ENCODE measurements at places on chromosomes 2 and 18.

GRCh38 chr18:77223221-77223639 lies 26.4 kb upstream of the GALR1 start:
- DNase-seq: peak; percentile 33

GRCh38 chr2:109351164-109351756 lies 222.3 kb downstream of the SH3RF3 start:
- no peak for DNase-seq

- no peak for DNase-seq
Observed at GRCh38 chr2:64605026-64605471, 48.7 kb downstream of the SERTAD2 start.

DNA sequence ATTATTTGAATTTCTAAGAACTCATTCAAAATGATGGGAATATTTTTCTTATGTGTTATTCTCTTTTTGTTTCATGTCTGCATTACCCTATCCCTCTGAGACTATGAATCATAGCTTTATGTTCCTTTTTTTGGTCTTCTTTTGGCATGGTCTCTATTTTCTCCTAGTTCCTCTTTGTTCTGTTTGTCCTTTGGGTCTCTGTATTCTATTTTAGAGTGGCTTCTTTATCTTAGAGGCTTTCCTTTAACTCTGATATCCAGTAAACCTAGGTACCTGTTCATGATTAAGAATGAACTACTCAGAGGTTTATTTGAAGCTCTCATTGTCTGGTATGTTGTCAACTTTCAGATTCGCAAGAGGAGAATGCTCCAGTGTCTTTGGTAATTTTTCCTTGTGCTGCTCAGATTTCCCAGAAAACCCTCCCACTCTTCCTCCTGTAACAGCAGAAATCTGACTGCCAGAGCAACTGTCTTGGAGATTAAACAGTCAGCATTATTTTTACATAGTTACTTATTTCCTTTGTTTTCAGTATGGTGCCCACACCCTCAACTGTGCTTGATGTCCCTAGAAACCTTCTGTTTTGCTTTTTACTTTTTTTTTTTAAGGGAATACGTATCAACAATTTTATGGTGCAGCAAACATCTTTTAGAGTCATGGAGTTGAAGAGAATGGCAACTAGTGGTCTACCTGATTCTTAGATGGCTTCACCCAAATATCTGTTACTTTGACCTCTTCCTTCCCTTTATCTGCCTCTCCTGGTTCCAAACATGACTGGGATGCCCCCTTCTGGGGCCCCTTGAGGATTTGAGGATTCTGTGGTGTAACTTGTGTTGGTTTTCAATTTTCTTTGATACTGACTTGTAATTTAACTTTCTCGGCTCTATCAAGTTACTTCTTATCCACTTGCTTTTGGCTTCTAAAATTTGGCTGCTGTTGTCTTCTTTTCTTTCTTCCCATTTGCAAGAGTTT lies 92.0 kb downstream of the DPP10 start:
- no peak for DNase-seq

DNA sequence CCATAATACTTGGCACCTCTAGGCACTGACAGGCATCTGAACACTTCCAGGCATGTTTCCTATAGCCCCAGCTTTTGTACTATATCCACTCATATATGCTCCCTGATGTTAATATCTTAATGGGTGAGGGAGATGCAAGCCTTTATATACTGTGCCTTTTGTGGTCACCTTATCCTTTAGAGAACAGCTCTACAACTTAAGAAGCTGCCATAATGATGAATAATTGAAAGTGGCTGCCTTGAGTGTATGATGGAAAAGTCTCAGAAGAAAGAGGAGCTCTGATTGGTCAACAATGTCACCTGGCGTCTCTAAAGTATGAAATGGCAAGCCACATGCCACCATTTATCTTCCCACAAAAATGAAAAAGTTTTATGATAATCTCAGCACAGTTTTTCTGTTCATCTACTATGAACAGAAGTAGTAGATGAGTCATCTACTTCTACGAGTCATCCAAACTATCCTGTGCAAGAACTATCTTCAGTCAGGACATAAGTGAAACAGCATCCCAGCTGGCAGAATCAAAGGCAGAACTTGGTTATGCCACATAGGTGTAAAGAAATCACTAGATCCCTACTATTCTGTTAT lies 997.9 kb upstream of the CELF4 start:
- DNase-seq: no peak

- no peak for DNase-seq
Observed at GRCh38 chr2:56132138-56132537, 51.7 kb upstream of the CCDC85A start.

GRCh38 chr2:137799600-137799999 lies 164.7 kb upstream of the HNMT start:
- DNase-seq: no peak

DNA sequence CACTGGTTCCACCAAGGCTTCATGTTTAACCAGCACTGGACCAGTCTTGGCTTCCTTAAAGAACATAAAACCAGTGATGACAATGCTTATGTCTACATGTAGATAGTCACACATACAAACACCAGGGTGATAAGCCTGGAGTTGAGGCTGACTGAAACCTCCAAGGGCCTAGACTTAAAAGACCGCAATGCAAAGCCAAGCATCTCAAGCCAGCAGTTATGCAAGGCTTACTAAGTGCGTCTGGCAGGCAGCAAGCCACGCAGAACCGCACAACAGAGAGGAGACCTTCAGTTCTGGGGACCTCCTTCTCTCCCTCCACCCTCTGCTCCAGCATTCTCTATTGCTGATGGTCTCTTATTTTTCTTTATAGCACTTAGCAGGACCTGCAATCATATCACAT lies 63.2 kb upstream of the ACAA2 start:
- no peak for DNase-seq

GRCh38 chr2:41644936-41645335 lies 402.9 kb upstream of the PKDCC start:
- no peak for DNase-seq

DNA sequence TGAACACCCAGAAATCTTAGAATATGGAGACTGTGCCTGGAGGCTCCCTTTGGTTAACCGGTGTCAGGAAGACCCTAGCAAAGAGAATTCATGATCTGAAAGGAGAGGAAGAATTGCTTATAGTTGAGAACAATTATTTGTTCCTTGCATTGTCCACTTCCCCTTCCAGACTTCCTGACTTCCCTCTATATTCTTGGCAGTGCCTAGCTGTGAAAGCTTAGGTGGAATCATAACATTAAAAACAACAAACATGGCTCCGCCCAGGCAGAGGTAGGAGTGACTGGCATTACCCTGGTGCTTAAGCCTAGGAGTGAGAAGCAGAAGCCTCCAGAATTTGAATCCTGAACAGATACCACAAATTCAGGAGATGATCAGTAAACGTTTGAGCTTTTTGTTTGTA lies 1.9 kb downstream of the TTL start:
- no peak for DNase-seq

DNA sequence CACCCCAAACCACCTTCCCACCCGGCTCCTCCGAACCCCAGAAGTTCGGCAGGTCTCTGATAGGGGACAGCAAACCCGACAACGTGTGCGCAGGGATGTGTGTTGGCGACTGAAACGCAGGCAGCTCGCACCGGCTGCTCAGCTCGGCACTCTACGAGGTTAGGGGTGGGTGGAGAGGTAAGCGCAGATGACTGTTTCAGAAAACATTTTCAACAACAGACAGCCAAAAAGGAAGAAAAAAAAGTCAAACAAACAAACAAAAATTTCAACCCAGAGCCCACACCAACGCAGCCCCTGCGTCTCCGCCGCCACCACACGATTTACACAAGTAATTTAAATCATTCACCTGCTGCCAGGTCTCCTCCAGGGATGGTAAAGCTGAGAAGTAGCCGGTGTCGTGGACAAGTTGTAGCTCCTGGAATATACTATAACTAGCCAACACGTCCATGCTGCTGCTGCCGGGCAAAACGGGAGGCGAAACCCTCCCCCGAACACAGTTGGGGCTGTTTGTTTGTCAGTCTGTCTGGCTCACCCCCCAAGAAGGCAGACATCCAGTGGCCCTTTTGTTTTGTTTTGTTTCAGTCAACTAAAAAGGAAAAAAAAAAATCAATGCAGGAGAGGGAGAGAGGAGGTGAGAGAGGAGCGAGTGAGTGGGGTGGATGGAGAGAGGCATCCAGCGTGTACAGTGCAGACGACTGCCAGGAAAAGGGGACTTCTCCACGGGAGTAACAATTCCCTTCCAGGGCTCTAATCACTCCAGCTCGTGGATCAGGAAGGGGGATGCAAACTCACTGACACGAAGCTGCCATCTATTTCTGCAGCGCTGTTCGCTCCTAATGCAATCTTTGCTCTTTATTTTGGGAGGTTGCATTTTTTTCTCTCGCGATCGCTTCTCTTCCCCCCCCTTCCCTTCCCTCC lies at the start of gene KLF7:
TSS of gene KLF7 (minus strand) at position 828 of the 918 bp plus-strand sequence. CDS start at position 448, 380 bp downstream.
- DNase-seq: no peak

GRCh38 chr2:225328192-225328591 lies 71.3 kb upstream of the NYAP2 start:
- DNase-seq: no peak

DNA sequence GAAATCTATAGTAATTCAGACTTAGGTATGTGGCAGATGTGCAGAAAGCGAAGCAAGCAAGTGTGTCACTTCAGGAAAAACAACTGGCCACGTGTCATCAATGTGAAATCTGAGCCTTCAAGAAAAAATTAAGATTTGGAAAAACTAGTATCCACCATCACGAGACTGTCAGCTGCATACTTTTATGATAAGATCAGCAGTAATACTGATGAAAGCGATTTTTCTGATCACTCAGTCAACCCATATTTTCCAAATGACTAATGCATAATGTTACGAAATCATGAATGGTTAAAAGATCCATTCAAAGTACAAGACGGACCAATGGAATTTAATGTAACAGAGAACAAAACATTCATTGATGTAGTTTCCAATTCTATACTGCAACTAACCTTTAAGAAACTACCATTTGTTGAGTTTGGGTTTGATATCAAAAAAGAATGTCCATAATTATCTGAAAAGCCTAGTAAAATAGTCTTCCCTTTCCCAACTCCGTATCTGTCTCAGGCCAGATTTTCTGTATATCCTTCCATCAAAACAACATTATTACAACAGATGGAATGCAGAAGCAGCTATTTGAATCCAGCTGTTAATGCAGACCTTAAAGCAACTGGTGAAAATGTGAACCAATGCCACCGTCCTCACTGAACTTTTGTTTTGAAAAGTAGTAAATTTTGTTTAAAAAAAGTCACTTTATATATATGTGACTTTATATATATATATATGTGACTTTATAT lies 17.0 kb upstream of the BCL2 start:
- DNase-seq: no peak

GRCh38 chr2:196939371-196939770 lies 12.9 kb upstream of the PGAP1 start:
- no peak for DNase-seq

- DNase-seq: no peak
Observed at GRCh38 chr2:20050646-20051531, 539 bp downstream of the LAPTM4A start.

- no peak for DNase-seq
Observed at GRCh38 chr2:72043985-72044384, 103.7 kb downstream of the CYP26B1 start.

DNA sequence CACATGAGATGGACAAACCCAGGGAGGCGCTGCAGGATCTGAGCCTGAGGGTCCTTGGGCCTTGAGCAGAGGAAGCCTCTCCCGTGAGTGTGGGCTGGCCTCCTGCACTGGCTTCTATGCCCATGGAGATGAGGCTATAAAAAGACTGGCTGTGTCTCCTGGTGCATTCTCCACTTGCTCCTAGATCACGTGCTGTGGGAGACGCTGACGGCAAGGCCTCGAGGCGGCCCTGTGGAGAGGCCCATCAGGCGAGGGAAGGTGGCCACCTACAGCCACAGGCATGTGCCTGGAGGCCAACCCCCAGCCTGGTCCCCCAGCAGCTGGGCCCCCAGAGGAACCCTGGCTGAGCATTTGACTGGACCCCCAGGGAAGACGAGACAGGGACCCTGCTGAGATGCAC lies 198.9 kb downstream of the TWIST2 start:
- no peak for DNase-seq

DNA sequence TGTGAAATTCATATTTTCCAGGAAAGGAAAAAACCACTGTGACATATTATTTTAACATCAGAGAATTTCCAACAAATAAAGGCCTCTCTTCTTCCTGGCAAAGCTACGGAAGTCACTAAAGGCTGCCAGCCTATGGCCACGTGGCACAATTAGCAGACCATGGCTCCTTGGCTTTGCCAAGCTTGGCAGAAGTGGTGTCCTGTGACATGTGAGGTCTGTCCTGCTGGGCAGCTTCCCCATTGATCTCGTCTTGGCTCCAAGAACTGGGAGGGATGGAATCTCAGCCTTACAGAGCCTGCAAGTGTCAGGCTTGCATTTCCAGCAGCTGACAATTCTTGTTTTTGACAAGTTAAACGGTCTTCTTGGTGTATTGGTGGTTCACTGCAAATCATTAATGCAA lies 226.9 kb upstream of the THSD7B start:
- no peak for DNase-seq

- DNase-seq: no peak
Observed at GRCh38 chr18:8656232-8656631, 47.0 kb downstream of the RAB12 start.

DNA sequence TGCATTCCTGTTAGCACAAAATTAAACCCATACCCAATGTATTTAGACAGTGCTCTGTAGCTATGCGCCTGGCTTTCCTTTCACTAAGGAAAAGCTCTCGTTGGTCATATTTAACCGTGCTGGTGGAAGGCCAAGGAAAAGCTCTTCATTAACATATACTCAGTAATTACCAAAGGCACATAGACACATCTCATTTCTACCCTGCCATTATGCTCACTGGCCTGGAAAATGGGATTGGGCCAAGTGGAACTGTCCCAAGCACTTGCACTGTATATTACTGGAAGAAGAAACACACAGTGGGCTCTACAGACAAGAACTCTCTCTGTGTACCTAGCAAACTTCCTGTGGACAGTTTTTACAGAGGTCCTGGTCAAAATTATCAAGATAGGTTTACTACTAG lies 274.4 kb downstream of the ERBB4 start:
- DNase-seq: no peak

DNA sequence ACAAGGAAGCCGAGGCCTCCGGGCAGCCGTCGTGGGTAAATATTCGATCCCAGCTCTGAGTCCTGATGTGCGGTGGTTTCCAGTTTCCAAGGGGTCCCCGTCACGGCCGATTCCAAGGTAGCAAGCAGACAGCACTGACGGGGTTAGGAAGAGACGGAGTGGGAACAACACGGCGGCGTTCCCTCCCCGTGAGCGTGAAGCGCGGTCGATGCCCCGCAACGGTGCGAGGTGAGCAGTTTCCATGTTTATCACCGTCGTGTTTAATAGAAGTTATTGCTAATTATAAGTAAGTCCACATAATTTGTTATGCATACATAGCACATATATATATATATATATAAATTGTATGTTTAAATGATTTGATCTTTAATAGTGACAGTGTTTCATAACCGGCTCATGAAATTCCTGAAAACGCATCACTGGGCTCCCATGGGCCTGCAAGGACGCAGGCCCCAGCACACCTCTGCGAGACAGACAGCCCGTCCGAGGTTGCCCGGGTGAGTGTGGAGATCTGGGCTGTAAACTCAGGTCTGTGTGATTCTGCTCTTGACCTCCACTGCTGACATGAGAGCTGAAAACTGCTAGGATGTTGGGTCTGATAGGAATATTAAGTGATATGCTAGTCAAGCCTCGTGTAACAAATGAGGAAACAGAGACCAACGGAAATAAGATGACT lies 243.5 kb upstream of the SALL3 start:
- no peak for DNase-seq

Data from activated T-cell treated with anti-CD3 and anti-CD28 coated beads for 48 hours (primary cell).